ENCODE measurements at places on chromosomes 4 and X.

- DNase-seq = peak; percentile 29
Observed at GRCh38 chrX:48958635-48959094, 1.3 kb upstream of the OTUD5 start.

GRCh38 chr4:41236032-41236431, 20.7 kb upstream of the UCHL1 start:
- DNase-seq = no peak

GRCh38 chr4:10504570-10505179, 47.4 kb upstream of the ZNF518B start:
- DNase-seq = no peak

- DNase-seq = no peak
Observed at GRCh38 chr4:60683973-60684372, 516.2 kb upstream of the ADGRL3 start.

DNA sequence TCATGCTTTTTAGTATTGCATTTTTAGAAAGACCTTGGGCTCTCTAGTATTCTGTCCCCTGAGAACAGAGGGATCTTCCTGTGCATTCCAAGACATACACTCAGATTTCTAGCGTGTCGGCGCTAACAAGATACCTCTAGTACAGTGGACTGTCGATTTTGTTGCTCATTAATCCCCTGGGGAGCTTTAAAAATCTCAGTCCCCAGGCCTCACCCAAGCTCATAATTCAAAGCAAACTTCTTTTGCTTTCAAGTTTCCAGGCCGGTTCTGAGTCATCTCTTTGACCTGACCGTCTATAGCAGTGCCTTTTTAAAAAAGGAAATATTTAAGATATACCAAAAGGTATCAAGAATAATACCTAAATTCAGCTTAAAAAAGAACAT, 137.0 kb downstream of the AMMECR1 start:
- no peak for DNase-seq

DNA sequence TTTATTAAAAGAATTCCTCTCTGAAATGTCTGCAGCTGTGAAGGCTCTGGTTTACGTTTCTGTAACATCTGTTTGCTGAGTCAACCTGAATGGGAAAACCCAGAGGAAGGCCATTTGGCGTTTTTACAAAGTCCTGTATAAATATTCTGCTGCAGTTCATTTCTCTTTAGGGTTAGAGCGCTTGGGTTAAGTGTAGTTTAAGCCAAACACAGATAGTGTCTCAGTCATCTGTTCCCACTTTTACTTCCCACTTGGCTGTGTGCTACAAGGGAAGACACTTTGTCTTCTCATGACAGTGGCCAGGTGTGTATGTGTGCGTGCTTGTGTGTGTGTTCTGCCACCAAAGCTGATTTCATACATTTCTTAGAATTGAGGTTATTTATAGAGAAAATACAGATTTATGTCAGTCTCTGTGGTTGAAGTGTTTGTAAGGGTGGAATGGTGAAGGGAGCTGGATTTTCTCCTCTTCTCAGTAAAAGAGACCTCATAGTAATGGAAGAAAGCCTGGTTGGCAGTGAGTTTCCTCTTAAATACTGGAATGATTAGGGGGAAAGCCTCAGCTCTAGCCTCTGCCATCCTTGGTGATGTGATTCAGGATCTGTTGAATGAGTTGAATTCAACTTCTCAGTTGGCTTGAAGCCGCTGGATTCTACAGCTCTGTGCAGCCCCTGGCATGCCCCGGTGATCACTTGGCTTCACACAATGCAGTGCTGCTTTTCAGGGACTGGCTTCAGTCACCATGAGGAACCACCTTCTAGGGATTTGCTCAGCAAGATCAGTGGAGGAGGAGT, 50.6 kb downstream of the JADE1 start:
- no peak for DNase-seq

- DNase-seq = no peak
Observed at GRCh38 chr4:141356321-141356962, 135.7 kb downstream of the ZNF330 start.
